ENCODE measurements at places on chromosomes 6 and 20.

GRCh38 chr6:32941214-32941768 lies 463 bp upstream of the HLA-DMB start:
- DNase-seq, result no peak

GRCh38 chr6:40399888-40400457 lies 187.2 kb downstream of the LRFN2 start:
- peak; percentile 70 for DNase-seq

- no peak for DNase-seq
Measured at GRCh38 chr6:168663041-168663440, 222.1 kb downstream of the SMOC2 start.

GRCh38 chr20:48828734-48829460 lies 1.1 kb upstream of the PREX1 start:
- no peak for DNase-seq

GRCh38 chr6:161772176-161772575 lies 498.3 kb upstream of the AGPAT4 start:
- DNase-seq, result no peak

DNA sequence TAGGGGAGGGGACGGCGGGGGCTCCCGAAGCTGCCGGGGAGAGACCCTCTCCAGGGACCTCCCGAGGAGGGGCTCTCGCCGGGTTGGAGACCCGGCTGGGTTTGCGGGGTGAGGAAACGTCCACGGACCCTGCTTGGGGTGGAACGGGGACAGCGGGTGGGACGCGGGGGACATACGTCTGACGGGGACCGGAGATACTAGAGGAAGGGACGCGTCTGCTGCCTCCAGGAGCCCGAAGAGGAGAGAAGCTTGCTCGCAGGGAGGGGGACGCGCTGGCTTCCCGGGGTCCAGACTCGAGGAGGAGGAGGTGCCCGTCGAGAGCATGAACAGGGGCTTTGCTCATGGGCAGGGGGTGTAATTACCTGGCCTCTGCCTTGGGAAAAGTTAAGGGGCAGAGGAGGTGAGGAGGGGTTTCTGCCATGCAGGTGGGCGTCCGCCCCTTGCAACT lies 593 bp downstream of the DNMT3B start:
- DNase-seq, result no peak

- no peak for DNase-seq
Measured at GRCh38 chr6:447381-448165, 56.0 kb downstream of the IRF4 start.

GRCh38 chr6:16929809-16930208 lies 168.5 kb upstream of the ATXN1 start:
- DNase-seq, result no peak

DNA sequence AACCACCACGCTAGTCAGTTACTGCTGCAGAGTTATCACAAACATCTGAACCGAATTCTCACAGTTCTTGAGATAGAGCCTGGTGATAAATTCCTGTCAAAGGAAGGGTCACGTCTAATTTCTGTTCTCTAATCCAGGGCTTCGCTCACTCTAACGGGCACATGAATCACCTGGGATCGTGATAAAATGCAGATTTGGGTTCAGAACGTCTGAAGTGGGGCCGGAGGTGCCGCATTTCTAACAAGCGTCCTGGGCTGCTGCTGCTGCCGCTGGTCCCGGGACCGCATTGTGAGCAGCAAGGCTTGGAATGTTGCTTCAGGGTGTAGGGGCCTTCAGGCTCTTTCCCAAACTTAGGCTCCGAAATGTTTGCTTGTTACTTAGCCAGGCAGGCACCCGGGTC lies 264.1 kb downstream of the CDC5L start:
- DNase-seq, result no peak

GRCh38 chr6:15462256-15462655 lies 200.6 kb downstream of the DTNBP1 start:
- DNase-seq, result no peak

GRCh38 chr6:110537208-110538123 lies 61.1 kb upstream of the SLC22A16 start:
- no peak for DNase-seq

All from NCI-H2029 treated with DMSO at 0.1 percent for 48 hours (cell line).